ENCODE measurements at places on chromosomes 12 and 14.

DNA sequence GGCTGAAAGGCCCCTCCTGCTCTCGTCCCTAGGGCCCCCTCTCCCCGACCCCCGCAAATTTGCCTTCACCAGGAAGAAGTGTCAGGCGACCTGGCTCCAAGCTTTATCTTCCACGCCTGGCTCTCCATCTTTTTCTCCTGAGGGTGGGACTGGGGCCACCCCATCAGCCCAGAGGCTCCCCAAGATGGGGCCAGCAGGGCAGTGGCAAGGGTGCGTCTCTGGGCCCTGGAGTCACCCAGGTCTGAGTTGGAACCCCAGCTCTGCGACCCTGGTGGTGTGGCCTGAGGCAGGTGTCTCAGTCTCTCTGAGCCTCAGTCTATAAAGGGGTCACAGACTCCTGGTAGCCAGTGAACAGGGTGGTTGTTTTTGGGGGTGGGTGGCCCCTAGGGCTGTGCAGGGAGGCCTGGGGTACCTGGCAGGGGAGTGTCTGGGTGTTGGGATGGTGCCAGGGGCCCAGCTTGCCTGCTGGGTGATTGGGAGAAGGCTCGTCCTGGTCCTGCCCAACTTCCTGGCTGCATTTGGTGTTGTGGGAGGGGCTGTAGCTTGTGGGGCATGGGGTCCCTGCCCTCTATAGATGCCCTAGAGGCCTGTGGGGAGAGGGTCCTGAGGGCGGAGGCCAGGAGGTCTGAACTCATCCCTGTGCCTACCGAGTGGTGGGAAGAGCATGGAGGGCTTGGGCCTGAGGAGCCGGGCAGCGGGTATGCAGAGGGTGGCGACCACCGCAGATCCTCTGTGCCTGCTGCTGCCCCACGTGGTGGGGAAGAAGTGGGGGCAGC is 7.6 kb downstream of the KIF26A start:
- DNase-seq = no peak

GRCh38 chr14:30521899-30522736 is 36.8 kb upstream of the G2E3 start:
- peak; percentile 71 for DNase-seq

GRCh38 chr12:62123721-62124203 is 136.4 kb upstream of the USP15 start:
- DNase-seq = peak; percentile 57

DNA sequence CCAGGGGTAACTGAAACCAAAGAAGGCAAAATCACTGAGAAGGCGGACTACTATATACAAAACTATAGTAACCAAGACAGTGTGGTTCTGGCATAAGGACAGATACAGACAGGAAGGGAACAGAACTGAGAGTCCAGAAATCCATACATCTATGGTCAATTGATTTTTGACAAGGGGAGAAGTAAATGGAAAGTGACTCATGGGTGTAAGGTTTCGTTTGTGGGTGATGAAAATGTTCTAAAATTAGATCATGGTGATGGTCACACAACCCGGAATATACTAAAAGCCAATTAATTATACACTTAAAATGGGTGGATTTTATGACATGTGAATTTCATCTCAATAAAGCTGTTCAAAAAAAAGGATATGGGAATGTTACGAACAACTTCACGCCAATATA is 18.7 kb downstream of the ANGEL1 start:
- DNase-seq = no peak

DNA sequence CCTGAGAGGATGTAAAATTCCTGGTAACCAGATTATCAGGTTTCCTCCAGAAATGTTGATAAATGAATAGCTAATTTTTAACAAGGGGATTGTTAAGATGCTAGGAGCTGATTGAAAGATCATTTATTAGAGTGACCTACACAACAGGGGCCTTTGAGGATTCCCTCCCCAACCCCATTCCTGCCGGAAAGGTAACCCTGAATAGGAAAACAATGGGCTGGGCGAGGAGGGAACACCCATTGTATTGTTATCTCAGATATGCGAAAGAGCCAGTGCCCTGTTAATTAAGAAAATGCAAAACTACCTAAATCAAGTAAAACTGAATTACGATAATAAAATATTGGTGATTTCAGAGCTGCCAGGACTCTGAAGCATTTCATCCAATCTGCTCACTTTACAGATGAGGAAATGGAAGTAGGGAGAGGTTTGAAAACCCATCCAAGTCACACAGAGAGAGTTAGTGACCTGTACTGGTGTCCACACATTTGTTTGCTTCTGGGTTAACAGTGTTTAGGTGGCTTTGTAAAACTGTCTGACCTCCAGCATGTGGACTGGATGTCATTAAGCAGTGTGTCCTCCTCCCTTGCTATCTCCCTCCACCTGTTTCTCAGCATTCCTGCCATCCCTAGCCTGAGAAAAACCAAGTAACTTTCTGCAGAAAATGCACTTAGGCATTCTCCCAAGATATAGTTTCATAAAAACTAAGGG is 214.8 kb downstream of the TTC6 start:
- no peak for DNase-seq

- no peak for DNase-seq
Observed at GRCh38 chr12:130947028-130947613, 6.6 kb upstream of the ADGRD1 start.

DNA sequence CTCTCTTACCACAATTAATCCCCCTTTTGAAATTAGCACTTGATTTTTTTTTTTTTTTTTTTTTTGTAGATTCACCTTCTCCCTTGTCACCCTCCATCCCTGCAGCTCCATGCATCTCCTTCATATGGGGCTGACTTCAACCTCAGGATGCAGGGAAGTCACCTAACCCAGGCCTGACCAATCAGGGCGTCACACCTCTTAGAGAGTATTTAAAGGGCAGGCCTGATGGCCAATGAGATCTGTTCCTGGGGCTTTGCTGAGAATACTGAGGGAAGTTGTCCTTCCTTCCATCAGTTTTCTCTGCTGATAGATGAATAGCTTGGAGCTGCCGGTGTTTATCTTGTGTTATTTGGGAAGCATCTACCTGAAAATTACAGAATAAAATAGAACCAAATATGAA is 1104.7 kb upstream of the TMEM132C start:
- no peak for DNase-seq

- no peak for DNase-seq
Observed at GRCh38 chr12:131087991-131088700, 134.4 kb downstream of the ADGRD1 start.

DNA sequence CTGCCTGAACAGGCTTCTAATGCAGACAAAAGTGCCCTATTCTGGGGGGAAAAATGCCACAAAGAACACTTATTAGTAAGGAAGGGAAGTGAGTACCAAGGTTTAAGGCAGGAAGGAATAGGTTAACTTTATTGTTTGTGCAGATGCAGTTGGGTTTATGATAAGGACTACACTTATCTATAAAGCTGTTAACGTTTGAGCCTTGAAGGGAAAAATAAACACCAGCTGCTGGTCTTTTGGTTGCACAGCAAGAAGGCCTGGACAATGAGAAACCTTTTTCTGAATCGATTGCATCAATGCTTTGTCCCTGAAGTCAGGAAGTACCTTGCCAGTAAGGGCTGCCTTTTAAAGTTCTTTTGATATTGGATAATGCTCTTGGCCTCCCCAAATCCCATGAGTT is 407.8 kb downstream of the ATP23 start:
- peak; percentile 33 for DNase-seq

GRCh38 chr14:68466491-68466977 is 326.3 kb downstream of the ZFP36L1 start:
- DNase-seq = peak; percentile 99

DNA sequence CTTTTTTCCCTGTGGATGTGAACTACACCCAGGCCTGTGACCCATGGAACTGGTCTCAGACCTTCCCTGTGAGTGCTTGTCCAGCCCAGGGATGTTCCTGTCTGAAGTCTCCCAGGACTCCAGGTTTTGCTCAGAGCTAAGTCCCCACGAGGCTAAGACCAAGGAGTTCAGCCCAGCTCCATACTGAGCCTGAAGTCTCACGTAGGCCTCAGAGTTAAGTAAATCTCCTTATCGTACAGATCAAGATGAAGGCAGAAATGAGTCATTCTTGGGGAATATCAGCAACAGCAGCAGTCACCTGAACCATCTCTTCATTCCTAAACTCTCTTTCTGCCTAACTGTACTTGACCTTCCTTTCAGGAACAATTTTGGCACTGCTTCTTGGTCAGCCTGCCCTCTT is 139.8 kb downstream of the ANO6 start:
- DNase-seq = no peak

DNA sequence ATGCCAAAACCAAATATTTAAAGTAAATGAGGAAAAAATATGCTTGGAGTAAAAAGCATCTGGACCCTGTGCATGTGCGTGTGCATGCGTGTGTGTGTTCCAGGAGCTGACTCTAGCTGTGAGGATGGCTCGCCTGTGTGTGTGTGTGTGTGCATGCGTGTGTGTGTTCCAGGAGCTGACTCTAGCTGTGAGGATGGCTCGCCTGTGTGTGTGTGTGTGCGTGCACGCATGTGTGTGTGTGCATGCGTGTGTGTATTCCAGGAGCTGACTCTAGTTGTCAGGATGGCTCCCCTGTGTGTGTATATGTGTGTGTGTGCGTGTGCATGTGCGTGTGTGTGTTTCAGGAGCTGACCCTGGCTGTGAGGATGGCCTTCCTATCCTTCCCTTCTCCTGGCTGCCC is 357.7 kb downstream of the CACNA1C start:
- DNase-seq = no peak

DNA sequence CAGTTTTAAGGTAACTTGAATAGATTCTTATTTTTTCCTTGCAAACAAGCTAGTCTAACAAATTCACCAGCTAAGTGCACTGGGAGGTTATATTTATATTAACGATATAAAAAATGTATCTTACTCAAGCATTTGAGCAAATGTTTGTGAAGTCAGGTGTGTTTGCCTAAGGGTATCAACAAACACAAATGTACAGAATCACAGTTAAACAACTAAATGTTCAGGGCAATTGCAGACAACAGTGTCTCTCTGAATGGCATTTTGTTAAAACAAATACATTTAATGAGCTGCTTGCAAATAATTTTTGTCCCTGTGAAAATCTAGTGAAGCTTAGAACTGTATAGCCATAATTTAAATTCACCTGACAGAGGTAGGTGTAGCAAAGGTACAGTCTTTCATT is 28.2 kb upstream of the FLRT2 start:
- no peak for DNase-seq

DNA sequence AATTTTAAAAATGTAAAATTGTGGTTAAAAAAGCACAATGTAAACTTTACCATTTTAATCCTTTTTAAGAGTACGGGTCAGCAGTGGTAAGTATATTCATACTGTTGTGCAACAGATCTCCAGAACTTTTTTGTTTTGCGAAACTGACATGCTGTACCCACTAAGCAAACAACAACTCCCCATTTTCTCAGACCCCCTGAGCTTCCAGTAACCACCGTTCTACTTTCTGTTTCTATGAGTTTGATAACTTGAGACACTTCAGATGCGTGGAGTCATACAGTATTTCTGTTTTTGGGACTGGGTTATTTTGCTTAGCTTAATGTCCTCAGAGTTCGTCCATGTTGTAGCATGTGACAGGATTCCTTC is 38.0 kb downstream of the CHST11 start:
- peak; percentile 53 for DNase-seq

DNA sequence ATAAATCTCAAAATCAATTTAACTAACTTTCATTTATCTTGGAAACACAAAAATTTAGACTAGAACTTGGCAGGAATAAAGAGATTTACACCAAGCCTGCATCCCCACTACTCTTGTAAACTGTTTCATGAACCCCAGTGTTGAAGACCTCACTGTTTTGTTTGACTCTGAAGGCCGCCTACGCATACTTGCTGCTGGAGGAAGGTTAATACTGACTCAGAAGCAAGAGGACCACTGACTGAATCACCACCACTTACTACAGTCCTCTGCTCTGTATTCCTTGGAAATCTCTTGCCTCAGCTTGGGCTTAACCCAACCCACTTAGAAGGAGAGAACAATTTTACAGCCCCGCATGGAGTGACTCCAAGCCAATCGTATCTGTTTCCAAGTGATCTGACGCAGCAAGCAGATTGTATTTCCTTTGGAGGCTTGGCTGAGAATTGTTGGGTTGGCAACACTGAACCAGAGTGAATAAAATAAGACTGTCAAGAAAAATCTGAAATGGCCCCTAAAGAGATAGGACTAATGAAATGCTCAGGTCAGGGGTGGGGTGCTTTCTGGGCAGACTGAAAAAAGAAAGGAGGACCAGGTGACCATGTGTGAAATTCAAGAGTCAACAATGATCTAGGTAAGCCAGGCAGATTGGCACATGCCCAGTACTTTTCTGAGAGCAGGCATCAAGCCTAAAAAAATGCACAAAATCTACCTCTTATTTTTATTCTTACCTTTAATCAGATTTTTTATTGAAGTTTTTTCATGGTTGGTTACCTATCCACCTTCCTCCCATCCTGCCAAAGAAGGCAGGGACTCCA is 248.6 kb downstream of the ZFP36L1 start:
- DNase-seq = peak; percentile 100

- no peak for DNase-seq
Observed at GRCh38 chr14:31461545-31461944, 4.2 kb upstream of the DTD2 start.

DNA sequence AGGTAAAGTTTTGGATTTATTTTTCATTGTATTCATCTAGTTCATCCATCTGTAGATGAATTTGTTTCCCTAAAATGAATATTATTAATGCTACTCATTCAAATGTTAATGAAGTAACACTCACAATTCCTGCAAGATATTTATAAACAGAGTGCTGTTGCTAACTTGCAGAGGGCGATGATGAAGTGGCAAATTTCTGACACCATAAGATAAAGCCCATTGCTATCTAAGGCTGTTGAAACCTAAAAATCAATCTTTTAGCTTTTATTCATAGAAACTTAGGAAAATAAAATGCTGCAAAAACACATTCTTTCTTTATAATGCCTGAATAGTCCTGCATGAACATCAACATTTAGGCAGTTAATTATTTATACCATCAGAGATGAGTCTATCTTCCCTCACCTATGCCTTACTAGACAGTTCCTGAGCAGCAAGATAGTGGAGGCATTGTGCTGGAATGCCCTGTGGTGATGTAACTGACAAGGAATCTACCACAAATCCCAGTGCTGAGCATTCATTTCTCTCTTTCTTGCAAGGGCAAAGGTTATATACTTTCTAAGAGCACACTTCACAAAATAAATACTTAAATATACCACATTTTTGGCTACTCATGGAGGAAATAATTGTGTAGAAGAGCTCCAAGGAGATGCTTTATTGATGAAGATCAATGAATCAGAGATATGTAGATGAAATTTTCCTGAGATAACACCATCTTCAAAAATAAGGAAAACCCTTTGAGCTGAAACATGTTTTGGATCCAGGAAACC is 57.6 kb downstream of the LMNTD1 start:
- DNase-seq = peak; percentile 74

GRCh38 chr12:121590476-121591143 is 9.8 kb upstream of the KDM2B start:
- DNase-seq = peak; percentile 71

Data from fibroblast of the aortic adventitia (primary cell).